ENCODE measurements at places on chromosomes 5 and 9.

GRCh38 chr5:58117542-58117941, 342.3 kb downstream of the PLK2 start:
- no peak for DNase-seq

GRCh38 chr5:124669956-124670721, 76.3 kb downstream of the ZNF608 start:
- no peak for DNase-seq

DNA sequence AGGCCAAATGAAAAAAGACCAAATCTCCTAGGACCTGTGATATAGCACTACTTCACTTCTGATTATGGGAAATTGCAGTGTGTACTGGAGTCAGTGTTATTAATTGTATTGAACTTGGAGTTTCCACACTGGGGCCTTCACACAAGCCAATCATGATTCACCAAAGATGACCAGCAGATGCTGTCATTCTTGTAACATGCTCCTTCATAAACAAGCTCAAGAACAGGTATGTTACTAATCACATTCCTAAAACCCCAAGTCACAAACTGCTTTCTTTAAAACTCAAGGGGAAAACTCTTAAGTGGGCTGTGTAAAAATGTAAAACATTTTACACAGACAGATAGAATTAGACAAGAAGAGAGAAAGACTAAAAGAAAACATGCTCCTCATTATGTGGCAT, 5.6 kb downstream of the KLHL3 start:
- DNase-seq: no peak

DNA sequence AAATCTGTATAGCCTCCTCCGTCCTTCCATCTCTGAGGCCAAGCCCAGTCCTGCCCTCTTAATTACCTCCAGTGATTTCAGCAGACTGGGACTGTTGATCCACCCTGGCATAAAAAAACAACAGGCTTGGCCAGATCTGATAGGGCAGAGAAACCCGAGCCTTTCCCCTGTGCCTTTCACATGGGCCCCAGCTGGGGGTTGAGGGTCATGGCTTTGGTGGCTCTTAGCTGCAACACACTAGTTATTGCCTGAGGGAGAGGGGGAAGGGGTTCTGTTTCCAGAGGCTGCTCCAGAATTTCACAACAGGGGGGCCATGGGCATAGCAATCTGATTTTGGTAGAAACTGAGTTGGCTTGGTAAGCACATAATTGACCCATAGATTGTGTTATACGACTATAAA, 21.2 kb upstream of the PANK3 start:
- no peak for DNase-seq

GRCh38 chr5:160837749-160838593, 14.0 kb downstream of the ATP10B start:
- DNase-seq: no peak

Measured in C1 segment of cervical spinal cord (tissue), 14 donors.